Thoracic aorta (tissue), 2 donors: ENCODE measurements at places on chromosomes 5 and 9.

DNA sequence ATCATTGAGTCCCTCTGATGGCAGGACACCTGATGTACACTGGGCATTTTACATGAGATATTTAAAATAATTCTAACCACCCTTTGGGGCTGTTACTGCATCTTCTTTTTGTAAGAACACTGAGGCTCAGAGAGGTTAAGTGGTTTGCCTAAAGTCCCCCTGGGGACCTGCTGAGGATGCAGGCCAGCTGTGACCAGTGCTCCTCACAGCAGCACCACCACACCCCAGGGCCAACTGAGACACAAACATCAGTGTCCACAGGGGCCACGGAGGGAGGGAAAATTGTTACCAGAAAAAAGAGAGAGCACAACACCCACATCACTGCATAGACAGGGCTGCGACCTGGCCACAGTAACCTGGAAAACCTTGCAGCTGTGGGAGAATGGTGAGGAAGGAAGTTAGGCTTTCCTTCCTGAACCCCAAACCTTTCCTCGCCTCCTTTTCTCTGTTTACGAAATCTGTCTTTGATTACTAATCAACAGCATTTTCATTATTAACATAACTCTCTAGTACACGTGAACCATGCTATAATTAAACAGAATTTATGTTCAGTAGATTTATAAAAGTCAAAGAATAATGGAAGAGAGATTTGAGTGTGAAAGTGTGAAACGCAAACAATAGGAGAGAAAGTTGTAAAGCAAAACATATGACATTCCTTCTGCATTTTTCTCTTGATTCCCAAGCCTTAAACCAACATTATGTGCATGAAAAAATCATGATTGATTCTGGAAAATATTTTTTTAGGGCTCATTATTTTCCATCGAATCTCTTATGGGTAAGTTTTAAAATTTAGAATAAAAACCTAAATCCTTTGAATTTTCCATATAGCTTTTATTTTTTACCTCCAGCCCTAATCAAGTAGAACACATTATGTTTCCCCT lies 228.1 kb upstream of the DAPK1 start:
- H3K27ac ChIP-seq: peak overlapping the region; percentile 86
- peaks cover 12% of the 10 kb centered on the region for H3K4me1 ChIP-seq
- H3K4me3 ChIP-seq: no peak overlapping the region
- DNase-seq: no peak
- no peaks in the 10 kb centered on the region for H3K36me3 ChIP-seq

DNA sequence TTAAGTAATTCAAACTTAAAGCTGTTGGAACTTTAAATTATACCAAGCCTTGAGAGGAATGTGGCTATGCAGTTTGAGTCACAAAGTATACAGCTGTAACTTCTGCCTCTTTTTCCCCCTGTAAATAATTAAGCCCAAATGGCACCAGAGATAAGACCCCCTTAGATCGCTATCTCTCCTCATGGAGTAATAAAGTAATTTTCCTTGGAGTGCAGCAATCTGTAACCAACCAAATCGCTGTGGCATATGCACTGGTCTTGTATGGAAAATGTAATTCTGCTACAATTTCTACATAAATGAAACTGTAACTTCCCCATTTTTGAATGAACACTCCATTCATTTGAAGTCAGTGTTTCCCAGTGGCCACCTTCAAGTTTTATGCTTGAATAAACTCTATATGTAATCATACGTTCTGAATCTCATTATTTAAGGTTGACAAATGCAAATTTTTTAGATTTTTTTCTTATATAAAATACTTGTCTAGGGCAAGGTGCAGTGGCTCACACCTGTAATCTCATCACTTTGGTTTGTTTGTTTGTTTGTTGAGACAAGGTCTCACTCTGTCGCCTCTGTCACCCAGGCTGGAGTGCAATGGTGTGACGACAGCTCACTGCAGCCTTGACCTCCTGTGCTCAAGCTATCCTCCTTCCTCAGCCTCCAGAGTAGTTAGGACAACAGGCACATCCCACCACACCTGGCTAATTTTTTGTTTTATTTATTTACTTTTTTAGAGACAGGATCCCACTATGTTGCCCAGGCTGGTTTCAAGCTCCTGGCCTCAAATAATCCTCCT lies 12.3 kb downstream of the SUSD1 start:
- H3K36me3 ChIP-seq: no peaks in the 10 kb centered on the region
- no peaks in the 10 kb centered on the region for H3K27me3 ChIP-seq
- H3K4me1 ChIP-seq: no peaks in the 10 kb centered on the region
- DNase-seq: no peak

- H3K36me3 ChIP-seq: no peaks in the 10 kb centered on the region
- H3K27ac ChIP-seq: no peak overlapping the region
- no peak overlapping the region for H3K4me3 ChIP-seq
- H3K4me1 ChIP-seq: no peaks in the 10 kb centered on the region
- H3K27me3 ChIP-seq: no peaks in the 10 kb centered on the region
- no peak for DNase-seq
Observed at GRCh38 chr5:116616876-116617275, 42.3 kb upstream of the SEMA6A start.

GRCh38 chr9:137281345-137282116 lies 4.0 kb downstream of the TOR4A start:
- no peak overlapping the region for H3K27ac ChIP-seq
- DNase-seq: no peak
- H3K4me3 ChIP-seq: no peak overlapping the region
- no peaks in the 10 kb centered on the region for H3K27me3 ChIP-seq

DNA sequence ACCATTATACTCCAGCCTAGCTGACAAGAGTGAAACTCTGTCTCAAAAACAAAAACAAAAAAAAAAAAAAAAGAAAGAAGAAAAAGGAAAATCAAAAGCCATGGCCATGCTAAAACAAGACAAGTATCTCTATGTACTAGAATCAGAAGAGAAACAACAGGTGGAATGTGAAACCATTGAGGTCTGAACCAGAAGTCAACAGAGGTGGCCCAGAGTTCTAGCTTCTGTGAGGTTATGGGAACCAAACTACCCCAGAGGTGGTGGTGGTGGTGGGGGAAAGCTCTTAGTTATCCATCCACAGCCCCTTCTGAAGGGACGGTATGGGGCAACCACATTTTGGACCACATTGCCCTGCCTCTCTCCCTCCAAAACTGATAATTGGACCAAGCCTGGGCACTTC lies 59.5 kb upstream of the ZNF366 start:
- no peaks in the 10 kb centered on the region for H3K36me3 ChIP-seq
- H3K4me1 ChIP-seq: no peaks in the 10 kb centered on the region
- no peak for DNase-seq

GRCh38 chr5:34719029-34719428 lies 62.9 kb downstream of the RAI14 start:
- H3K36me3 ChIP-seq: no peaks in the 10 kb centered on the region
- DNase-seq: no peak
- H3K27ac ChIP-seq: no peak overlapping the region
- no peaks in the 10 kb centered on the region for H3K27me3 ChIP-seq
- H3K4me1 ChIP-seq: peaks cover 3% of the 10 kb centered on the region

DNA sequence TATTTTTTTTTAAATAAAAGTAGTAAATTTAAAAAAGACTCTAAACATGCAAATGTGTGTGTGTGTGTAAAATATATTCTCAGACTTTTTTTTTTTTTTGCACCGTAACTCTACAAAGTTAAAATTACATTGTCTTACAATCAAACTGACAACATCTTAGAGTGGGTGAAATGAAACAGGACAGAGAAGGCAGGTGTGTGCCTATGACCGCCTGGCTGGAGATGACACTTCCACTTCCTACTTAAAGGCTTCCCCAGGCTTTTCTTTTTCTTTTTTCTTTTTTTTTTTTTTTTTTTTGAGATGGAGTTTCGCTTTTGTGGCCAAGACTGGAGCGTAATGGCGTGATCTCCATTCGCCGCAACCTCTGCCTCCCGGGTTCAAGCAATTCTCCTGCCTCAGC lies 2.7 kb upstream of the AK1 start:
- H3K36me3 ChIP-seq: peaks cover 4% of the 10 kb centered on the region
- no peak overlapping the region for H3K27ac ChIP-seq
- no peak overlapping the region for H3K4me3 ChIP-seq
- H3K4me1 ChIP-seq: peaks cover 23% of the 10 kb centered on the region
